ENCODE measurements at places on chromosomes 1 and 21. TPM values are rescaled to one million over a fixed set of nuclear protein-coding genes. Genes with fewer than 3 reads are reported as not detected.
A peak's percentile ranks its signal among the peaks of the same experiment; 100 is the strongest.

GRCh38 chr1:17750333-17750732, 4.8 kb upstream of the ACTL8 start:
- no peak for DNase-seq

The RGS16 gene
- not detected for total RNA-seq

DNA sequence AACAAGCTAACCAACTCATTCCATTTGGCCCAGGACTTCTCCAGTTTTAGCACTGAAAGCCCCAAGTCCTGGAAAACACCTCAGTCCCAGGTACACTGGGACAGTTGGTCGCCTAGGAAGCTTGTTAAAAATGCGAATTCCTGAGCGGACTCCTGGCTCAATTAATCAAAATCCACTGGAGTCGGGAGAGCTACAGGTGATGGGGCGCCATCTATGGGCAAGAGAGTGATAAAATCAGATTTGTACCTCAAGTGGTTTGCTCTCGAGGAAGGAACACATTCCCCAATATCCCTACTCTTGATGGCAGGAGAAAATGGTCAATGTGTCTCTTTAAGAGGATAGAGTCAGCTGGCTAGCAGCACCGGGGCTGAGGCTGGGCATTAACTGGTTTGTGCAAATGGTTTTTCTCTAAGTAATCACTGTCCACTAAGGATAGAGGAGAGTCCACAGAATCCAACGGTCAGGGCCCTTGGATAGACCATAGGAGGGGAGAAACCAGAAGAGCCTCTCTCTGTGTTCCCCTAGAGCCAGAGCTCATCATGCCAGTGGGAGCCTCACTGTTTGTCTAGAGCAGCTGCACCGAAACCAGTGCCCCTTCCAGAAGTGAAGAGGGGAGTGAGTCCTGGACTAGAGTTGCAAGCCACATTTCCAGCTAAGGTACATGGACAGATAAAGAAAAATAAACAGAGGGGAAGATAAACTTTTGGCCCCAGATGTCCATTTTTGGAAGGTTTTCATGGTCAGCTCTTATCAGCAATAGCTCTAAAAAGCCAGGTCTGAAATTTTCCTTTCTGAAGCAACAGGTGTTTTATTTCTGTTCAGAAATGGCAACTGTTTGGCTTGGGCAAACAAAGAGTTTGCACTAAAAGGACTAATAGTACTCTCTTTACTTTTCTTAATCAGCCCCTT, 148.5 kb downstream of the TENT5C start:
- peak; percentile 62 for DNase-seq

DNA sequence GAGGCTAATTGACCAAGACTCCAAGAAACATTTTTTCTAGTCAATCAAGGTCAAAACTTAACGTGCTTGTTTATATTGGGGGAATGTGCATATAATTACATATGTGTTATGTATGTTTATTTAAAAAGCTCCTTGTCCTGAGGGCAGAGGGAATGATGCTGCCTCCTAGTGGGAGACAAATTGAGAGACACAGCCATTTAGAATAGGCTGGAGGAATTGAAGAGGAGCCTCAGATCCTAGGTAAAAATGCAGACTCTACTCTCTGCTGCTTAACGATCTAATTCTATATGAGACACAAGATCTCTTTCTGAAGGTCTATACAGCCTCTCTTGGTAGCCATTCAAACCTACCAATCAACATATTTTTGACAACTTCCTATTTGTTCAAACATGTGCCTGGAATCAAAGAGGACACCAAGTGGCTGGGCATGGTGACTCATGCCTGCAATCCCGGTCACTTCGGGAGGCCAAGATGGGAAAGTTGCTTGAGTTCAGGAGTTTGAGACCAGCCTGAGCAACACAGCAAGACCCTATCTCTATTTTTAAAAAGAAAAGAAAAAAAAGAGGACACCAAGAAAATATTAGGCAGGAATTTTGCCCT, 136.6 kb upstream of the ZNF648 start:
- DNase-seq = no peak

DNA sequence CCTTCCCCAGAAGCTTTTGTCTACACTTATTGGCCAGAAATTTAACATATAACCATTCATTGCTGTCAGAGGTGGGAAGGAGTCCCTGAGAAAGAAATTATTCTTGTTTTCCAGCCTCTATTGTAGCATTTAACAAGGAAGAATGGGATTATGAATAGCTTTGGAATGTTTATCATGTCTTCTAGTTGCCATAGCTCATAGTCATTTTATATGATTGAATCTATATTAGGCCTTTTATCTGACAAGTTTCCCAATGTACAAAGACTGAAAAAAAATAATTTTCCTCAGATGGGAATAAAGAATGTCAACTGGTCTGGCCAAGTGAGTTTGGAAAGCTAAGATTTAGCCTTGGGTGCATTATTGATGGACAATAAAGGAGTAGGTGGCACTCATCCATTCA, 28.3 kb downstream of the PTPRC start:
- no peak for DNase-seq

GRCh38 chr1:13901039-13901438, 201.1 kb downstream of the PRDM2 start:
- no peak for DNase-seq

The PKNOX1 gene
- total RNA-seq = 31.4 TPM

The BTBD8 gene
- total RNA-seq = 0.60 TPM

The CTXND2 gene
- total RNA-seq = not detected

DNA sequence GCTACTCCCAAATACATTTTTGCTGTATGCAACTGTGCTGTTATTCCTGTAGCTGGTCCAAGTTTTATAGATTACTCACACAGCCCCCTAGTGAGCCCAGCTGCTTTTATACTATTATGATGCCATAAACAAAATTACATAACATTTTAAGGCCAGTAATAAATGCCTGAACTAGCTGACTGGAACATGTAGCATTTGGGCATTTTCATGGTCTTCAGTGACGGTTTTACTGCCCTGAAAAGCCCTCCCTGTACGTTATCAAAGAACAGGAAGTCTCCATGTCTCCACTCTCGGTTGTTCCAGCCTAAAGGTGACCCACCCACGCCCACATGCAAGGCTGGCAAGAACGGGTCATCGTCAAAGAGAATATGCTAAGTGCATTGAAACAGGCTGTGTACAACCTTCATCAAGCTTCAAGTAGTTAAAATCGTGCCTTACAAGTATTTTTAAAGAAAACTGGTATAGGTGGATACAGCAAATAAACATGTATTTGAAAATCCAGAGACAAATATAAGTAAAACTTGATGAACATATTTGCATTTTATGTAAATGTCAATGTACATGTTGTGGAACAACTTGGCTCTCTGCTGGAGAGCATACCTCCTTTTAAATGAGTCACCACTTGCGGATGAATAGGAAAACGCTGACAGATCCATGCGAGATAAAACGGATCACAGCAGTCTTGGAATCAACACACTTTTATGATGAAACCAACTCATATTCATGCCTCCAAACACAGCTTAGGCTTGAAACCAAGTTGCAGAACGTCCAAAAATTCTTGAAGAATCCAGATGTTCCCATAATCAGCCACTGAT, 520.5 kb downstream of the SMYD3 start:
- peak; percentile 50 for DNase-seq

- no peak for DNase-seq
These were observed 85.9 kb downstream of the NAV1 start for GRCh38 chr1:201624741-201625225.

DNA sequence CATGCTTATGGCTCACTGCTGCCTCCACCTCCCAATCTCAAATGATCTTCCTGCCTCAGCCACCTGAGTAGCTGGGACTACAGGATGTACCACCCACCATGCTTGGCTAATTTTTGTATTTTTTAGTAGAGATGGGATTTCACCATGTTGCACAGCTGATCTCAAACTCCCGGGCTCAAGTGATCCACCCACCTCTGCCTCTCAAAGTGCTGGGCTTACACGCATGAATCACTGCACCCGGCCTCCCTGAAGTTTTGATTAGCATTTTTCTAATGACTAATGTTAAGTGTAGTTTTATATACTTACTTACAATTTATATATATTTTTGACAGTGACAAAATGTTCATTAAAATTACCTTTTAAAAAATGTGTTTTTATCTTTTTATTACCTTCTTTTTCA, 41.1 kb downstream of the ZNF678 start:
- DNase-seq = no peak

The CFHR4 gene
- not detected for total RNA-seq

DNA sequence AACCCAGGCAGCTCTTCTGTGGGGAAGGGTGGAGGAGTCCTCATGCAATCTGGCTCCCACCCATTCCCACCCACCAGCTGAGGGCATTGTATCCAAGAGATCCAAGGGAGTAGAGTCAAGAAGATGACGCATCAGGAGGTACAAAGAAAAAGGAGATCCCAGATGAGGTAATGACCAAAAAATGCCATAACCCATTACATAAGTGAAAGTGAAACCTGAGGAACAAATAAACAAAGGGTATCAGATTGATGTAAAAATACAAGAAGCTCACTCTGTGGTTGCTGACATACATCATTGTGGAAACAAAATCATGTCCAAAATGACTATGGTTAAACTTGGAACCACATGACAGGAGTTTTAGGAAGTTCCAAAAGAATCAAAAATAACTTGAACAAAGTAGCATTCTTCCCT, 42.5 kb downstream of the CCN1 start:
- DNase-seq = peak; percentile 80

The RGS13 gene
- total RNA-seq = not detected

DNA sequence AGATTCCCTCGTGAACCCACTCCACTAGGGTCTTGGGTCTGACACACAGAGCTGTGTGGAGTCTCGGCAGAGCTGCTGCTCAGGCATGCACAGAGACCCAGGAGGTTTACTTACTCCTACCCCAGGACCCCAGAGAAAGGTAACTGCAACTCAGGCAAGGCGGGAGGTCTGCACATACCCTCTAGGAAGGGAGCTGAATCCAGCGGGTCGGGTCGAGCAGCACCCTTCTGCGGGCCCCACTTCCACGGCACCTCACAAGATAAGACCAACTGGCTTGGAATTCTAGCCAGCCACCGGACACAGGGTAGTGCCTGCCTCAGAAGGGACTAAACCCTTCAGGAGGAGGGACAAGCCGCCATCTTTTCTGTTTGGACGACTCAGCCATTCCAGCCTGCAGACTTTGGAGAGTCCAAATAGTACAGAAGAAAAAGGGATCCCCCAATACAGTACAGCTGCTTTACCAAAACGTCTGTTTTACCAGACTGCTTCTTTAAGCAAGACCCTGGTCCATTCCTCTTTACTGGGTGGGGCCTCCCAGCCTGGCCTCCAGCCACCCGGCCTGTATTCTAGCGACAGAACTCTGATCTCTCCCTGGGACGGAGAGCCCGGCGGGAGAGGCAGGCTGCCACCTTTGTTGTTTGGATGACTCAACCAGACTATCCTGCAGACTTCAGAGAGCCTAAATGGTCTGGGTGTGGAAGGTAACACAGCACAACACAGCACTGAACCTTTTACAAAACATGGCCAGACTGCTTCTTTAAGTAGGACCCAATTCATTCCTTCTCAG, 554.6 kb upstream of the BEND5 start:
- DNase-seq = no peak

DNA sequence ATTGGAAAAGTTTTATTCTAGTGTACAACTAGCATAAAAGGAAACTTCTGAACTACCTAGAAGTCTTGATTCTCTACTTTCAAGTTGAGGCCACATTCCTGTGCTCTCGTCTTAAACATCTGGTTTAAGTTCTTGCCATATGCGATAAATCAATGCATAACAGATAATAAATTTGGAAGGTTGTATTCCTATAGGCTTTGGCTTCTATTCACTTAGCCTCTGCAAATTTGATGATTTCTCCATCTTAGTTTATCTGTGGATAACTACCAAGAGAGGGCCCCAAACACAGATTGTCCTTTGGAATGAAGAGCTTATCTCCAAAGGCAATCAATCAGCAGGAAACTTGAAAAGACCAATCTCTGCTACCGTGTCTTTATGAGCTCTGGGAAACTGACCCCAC, 11.7 kb upstream of the RNF2 start:
- no peak for DNase-seq

The TIE1 gene
- total RNA-seq = 0.04 TPM

DNA sequence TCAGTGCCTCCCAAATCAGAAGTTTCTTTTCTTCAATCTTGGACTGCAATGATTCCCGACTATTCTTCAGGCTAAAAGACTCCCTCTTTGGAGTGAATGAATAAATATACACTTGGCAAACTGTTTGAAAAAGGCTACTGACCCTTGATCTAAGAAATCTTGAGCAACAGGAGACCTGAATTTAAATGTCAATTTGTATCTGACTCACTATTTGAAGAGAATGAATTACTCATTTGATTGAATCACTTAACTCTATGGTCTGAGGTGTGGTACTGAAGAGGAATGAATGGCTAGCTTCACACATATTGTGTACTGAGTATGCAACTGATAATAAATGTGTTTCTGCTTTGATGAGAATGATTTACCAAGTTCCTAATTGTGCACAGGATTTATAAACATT, 4.6 kb upstream of the SMG7 start:
- DNase-seq = no peak

The BGLAP gene
- 0.08 TPM for total RNA-seq

- no peak for DNase-seq
These were observed 2.3 kb downstream of the KRTAP10-8 start for GRCh38 chr21:44614161-44614631.

GRCh38 chr1:6464514-6464836, 1.5 kb downstream of the TNFRSF25 start:
- DNase-seq = no peak

GRCh38 chr1:93033785-93034184, 45.3 kb upstream of the MTF2 start:
- DNase-seq = no peak

GRCh38 chr1:73205294-73205973, 923.1 kb upstream of the NEGR1 start:
- DNase-seq = no peak

DNA sequence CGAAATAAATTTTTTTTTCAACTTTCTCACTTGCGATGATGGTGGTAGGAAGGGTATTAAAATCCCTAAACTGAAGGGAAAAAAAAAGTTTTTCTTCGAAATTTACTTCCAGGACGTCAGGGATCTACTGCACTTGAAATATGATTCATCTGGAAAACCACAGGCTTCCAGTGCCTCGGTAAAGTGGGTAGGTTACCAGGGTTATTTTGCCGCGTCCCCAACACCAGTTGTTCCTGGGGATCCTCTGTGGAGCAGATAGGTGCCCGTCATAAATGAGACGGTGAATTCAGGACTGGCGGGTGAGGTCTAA, 773 bp downstream of the RABIF start:
- no peak for DNase-seq
